ENCODE measurements at places on chromosomes 7 and 10.

DNA sequence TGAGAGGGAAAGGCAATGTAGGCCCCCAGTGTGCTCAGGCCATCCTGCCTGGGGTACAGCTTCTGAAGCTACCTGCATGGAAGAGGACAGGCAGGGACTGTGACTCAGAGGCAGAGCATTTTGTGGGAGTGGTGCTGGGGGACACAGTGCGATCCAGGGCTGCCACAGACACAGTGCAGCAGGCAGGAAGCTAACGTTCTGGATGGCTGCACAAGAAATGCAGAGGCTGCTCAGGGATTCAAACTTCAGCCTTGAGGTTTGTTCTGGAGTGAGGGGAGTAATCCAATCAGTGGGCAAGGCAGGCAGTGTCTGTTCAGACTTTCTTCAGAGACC lies 648.0 kb upstream of the IGFBP3 start:
- ATAC-seq = no peak

GRCh38 chr10:30553626-30554439 lies 75.7 kb downstream of the LYZL2 start:
- ATAC-seq = no peak

GRCh38 chr10:122014652-122015248 lies 25.8 kb downstream of the TACC2 start:
- no peak for ATAC-seq

- ATAC-seq = no peak
These were observed 278.0 kb upstream of the KLF14 start for GRCh38 chr7:131011976-131012375.

DNA sequence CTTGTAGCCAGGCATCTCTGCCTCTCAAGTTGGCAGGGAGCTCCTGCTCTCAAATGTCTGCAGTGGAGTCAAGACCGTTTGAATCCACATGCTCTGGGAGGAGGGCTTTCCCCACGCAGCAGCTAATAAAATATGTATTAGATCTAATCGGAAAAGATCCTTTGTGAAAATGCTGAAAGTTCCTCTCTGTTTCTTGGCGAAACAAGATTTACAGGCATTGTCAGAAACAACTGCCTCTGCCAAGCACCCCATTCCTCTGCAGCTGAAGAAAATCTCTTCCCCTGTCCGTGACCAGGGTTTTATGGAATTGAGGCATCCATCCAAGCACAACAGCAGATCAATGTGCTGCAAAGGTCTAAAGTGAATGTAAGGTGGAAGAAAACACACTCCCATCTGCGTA lies 165.8 kb downstream of the TCERG1L start:
- no peak for ATAC-seq

DNA sequence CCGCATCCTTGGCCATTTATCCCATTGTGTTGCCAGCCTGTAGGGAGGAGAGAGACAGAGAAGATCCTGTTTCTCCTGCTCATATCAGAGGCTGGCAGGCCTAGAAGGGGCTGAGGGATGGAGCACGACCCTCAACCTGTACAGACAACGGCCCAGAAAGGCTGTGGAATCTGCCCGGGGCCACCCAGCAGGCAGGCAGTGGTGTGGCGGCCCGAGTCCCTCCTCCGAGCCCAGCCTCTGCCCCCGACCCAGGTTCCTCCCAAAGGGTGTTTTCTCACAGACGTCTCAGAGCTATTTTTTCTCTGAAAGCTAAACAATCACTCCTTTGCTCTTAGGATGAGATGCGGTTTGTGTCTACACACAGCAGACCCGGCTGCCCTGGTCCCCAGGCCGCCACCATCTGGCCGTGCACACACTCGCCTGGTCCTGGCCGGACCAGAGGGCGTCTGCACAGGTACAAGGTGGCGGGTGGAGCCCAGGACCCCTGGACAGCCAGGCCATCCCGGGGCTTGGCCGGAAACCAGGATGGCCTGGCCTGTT lies 69.3 kb downstream of the FOXL3 start:
- no peak for ATAC-seq

GRCh38 chr7:117667456-117667855 lies 187.6 kb downstream of the CFTR start:
- ATAC-seq = no peak

DNA sequence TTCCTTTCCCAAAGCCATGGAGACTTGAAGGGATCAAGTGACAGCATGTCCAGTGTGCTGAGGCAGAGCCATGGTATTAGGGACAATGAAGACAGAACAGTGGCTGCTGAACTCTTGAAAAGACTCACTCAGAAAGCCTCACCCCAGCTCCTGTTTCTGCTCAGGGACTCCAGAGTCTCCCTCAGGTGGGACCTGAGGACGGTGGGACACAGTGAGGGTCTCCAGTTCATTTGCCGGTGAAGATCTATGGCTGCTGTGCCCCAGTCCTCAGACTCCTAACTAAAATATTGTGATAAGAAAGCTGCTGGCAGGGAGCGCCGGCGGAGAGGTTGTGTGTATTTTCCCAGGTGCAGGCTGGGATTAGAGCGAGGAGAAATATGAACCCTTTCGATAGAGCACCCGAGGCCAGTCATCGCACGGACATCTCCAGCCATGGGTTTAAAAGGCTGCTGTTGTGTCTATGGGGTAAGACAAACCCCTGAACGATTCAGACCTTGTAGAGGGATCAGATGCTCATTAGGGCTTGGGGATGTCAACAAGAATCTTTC lies 57.2 kb downstream of the C7orf25 start:
- no peak for ATAC-seq

- no peak for ATAC-seq
These were observed 544.2 kb upstream of the GALNT17 start for GRCh38 chr7:70587739-70588138.

DNA sequence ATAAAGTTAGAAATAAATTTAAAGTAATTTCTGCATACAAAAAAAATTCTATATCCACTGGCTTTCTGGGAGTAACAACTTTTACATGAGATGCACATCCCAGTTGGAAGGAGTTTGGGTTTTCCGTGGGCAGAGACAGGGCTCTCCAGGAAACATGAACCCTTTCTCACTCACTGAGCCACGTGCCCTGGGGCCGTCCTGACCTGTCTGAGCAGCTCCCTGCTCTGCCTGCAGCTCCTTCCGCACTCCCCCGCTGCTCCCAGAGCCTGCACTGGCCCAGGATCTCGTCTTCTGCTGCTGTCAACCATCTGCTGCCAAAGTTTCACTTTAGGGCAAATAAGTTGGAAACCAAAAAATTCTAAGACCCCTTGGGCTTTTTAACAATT lies 169.1 kb downstream of the DIP2C start:
- no peak for ATAC-seq
